ENCODE measurements at places on chromosomes 13 and 19. TPM values are rescaled to one million over a fixed set of nuclear protein-coding genes. Genes with fewer than 3 reads are reported as not detected.

GRCh38 chr13:33649212-33649878 is 168.6 kb upstream of the RFC3 start:
- no peak for DNase-seq

Gene PRKCG
- 1.2 TPM for total RNA-seq

- no peak for DNase-seq
These were observed 579.4 kb upstream of the PRR20A start for GRCh38 chr13:56561327-56561726.

- DNase-seq, result no peak
These were observed 140.3 kb downstream of the PDS5B start for GRCh38 chr13:32726374-32727037.

DNA sequence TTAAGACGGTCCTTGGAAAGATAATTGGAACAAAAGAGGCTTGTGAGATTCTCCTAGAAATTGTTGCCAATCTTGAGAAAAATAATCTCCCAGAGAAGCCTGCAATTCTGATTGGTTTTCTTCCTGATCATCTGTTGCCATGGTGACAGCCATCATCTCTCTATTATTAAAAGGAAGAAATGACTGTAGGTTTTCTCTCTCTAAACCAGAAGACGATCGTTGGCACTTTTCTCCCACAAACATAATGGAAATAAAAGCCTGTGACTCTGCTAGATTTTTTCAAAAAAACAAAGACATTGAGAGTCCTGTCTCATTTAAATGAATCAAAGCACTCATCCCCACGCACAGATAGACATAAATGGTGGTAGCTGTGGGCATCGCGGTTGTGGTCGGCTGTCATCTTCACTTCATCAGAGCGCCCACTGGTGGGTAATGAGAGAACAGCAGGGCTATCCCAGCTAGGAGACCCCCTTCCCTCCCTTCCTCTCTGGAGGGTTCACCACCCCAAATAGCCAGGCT is 21.7 kb upstream of the CALM3 start:
- DNase-seq, result peak; percentile 59

- peak; percentile 55 for DNase-seq
These were observed 11.8 kb upstream of the ERFL start for GRCh38 chr19:41939861-41940730.

DNA sequence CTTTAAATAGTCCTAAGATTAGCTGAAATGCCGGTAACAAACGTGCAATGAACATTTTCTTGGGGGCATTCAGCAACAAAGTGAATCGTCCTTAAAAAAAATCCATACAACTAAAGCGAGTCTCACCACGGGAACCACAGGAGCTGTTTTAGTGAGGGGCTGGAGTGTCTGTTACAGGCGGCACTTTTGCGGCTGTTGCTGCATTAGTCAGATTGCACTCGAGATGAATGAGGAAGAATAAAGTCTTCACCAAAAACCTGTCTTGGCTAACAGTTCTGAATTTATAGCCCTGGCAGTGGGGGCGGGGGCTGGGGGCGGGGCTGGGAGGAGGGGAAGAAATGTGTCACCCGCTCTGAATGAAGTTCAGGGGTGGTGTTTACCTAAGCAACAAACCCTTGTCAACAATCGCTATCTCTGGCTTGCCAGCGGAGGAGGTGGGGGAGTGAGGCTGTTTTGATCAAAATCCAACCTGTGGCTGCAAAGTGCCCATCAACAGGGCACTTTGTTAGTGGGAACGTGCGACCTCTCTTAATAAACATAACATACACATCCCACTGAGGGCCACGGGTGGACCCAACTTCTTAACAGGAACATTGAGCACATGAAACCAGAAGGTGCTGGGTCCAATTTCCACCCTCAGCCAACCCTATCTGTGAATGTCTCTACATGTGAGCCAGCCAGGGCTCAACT is 44.5 kb downstream of the RFX2 start:
- DNase-seq, result no peak

Measured in frontal cortex (tissue), 4 donors.